Renal pelvis (tissue), 12 donors: ENCODE measurements at places on chromosomes 12 and 14.

GRCh38 chr12:49825360-49825970, 2.7 kb downstream of the NCKAP5L start:
- no peak for DNase-seq

- DNase-seq: no peak
Measured at GRCh38 chr12:104462325-104462724, 5.6 kb downstream of the CHST11 start.

DNA sequence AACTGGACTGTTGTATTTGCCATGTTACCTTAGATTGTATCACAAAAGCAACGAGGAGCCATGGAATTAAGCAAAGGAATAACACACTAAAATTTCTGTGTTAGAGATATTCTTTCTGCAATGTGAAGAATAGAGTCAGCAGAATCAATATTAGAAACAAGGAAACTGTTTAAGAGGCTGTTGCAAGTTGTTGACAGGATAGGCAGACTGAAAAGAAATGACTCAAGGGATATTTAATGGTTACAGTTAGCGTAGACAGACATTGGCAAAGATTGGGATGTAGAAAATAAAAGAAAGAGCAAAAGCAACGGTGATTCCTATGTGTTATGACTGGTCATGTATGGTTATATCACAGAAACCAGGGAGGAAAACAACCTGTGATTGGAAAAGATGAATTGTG, 299.0 kb upstream of the PPFIA2 start:
- no peak for DNase-seq

GRCh38 chr12:806200-806791, 53.9 kb downstream of the WNK1 start:
- DNase-seq: no peak

DNA sequence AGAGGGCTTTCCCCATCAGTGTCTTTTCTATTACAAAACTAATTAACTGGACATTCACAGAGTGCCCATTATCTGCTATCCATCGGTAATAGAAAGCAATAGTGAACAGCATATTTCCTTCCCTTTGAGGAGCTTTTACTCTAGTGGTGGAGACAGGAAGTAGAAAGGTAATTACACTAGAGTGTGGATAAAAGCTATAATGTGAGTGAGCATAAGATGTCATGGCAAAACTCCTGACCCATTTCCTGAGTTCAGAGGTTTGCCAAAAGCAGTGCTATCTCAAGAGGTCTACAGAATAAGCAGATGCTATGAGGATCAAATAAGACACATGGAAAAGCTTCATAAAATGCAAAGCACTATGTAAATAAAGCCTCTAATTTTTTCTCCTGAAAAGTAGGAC, 24.0 kb downstream of the TIMELESS start:
- no peak for DNase-seq

- no peak for DNase-seq
Measured at GRCh38 chr12:132056951-132057350, 87.2 kb downstream of the DDX51 start.

DNA sequence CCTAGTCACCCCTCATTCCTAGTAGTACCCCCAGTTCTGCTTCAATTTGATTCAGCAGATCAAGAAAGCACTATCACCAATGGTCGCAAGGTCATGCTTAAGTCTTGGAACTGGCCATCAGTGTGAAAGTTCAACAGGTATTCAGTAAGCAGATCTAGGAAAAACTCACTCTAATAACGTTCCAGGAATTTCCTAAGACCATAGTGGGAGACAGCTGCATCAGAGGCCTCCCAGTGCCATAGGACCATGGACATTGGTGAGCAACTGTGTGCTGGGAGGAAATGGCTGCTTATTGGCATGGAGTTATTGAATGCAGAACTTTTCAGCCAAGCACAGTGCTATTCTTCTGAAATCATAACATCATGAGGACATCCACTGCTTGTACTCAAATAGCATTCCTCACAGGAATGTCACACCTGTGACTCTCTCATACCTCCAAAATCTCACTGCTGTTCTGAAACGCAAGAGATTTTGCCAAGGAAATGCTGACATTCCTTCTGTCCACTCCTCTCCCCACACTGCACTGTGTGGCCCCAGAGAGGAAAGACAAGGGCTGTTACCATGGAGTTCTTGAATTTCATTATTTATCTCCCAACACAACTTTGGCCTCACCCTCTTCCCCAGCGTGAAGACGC, 30.9 kb upstream of the MDM2 start:
- no peak for DNase-seq

GRCh38 chr12:30936036-30936435, 9.5 kb downstream of the TSPAN11 start:
- DNase-seq: no peak

DNA sequence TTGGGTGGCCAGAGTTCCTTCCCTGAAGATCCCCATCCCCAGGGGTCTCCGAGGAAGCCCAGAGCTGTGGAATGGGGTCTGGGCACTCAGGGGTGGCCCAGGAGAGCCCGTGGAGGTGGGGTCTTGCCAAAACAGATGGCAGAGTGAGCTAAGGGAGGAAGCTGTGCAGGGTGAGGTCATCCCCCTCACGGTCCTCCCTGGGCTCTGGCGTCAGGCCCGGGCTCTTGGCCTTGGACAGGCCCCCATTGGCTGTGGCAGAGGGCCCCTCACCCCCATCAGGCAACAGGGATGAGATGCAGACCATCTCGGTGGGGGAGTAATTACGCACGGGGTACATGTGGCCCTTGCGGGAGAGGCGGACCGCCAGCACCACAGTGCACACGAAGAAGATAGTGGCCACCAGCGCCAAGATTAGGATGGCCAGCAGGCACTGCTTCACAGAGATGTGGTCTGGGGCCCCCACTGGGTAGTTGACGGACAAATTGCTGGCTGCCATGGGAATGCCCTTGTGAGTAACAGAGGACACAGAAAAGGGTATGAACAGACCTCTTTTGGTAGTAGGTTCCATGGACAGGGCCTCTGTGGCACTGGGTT, 10.7 kb downstream of the SELPLG start:
- DNase-seq: no peak

- no peak for DNase-seq
Measured at GRCh38 chr12:131124487-131125280, 171.0 kb downstream of the ADGRD1 start.

DNA sequence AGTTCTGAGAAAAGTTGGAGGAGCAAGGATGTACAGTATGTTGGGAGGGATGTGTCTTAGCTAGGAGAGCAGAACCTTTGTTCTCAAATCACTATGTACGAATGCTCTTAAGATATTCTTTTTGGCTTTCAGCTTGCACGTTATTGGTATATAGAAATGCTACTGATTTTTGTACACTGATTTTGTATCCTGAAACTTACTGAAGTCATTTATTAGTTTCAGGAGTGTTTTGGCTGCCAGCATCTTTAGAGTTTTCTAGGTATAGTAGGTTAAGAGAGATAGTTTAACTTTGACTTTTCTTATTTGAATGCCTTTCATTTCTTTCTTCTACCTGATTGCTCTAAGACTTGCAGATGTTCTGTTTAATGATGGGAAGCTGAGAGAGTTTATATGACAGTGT, 442.8 kb upstream of the FBXO33 start:
- DNase-seq: no peak

GRCh38 chr12:108333898-108334699, 5.0 kb downstream of the CMKLR1 start:
- DNase-seq: no peak

DNA sequence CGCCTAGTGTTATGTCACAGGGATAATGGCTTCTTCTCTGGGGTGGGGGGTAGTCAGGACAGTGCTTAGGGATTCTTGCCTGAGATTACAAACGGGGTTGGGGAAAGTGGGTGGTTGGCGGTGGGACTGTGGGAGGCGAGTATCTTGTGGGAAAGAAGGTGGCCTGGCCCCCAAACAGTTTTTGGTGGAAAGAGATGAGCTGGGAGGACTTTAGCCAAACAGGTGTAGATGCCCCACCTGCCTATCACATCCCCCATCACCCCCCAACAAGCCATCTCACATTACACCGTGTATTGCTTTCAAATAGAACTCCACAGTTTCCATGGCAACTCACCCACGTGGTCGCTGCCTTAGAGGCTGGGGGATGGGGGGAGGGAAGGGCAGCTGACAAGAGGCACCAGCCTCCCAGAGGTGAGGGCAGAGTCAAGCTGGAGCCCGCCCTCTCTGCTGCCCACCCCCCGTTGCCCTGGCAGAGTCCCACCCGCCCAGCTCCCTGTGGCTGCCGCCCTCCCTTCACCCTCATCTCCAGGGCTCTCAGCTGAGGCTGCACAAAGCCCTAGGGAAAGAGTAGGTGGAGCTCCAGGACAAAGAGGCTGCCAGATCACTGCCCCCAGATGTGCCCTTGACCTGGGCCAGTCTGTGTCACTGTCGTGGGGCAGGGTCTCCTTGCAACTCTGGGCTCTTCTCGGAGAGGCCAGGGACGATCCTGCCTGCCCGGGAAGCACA, 98.3 kb downstream of the LRRC74A start:
- DNase-seq: peak; percentile 93

- no peak for DNase-seq
Measured at GRCh38 chr12:110123919-110124268, 263 bp upstream of the IFT81 start.

GRCh38 chr12:62698701-62699101, 232.1 kb downstream of the MON2 start:
- no peak for DNase-seq

DNA sequence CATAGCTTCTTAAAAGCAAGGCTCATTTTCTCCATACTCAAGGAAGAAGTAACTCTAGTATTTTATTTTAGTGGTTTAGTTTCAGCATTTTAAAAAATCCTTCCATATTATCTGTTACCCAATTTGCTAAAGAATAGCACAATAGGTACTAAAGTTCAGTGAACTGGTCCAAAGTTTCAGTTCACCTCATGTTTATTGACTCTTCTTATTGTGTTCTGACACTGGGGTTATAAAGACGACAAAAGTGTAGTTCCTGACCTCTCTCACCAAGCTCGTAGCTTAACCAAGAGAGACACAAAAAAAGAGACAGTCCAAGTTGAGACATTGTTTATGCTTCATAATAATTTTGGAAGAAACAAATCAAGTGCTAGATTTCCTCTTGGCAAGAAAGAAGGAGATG, 40.8 kb upstream of the SLC38A2 start:
- no peak for DNase-seq

- DNase-seq: no peak
Measured at GRCh38 chr12:700016-700415, 36.8 kb upstream of the NINJ2 start.

DNA sequence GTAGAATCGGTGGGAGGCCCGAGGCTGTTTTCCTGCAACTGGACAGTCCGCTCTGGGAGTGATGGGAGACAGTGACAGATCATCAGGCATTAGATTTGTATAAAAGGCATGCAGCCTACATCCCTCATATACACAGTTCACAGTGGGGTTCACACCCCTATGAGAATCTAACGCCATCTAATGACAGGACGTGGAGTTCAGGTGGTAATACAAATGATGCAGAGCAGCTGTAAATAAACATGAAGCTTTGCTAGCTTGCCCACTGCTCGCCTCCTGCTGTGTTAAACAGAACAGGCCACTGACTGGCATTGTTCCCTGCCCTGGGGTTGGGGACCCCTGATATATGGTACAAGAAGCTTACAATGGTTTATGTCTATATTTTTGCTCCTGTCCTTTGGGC, 179.0 kb downstream of the LRFN5 start:
- DNase-seq: no peak

DNA sequence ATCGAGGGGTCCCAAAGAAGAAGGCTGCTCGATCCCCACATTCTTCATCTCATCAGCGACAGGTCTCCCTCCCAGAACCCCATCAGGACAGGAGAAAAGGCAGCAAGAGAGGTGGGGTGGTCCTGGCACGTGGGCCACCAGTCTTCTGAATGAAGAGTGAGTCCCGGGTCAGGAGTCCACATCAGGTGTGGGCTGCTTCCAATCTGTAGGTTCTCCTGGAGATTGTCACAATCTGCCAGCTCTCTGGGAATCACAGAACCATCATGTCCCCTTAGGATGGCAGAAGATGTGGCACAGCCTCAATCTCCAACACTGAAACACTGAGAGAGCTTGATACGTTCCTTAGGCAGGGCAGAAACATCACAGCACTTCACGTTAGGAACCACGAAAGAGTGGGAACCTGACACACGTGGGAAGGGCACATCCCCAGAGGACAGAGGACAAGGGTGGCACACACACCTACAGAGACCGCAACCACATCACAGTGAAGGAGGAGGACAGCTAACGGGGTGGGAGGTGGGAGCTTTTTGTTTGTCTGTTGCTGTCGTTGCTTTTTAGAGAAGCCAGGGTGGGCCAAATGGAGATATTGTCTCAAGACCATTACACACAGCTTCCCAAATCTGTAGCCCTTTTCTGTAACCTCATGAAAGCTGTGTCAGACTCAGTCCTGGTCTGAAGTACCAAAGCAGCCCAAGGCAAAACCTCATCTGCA, 284.5 kb downstream of the DPF3 start:
- no peak for DNase-seq

- DNase-seq: no peak
Measured at GRCh38 chr14:100684154-100684553, 42.5 kb upstream of the DLK1 start.

- DNase-seq: no peak
Measured at GRCh38 chr14:21721504-21721903, 47.9 kb upstream of the OR4E1 start.

GRCh38 chr14:37709419-37710195, 114.2 kb downstream of the TTC6 start:
- DNase-seq: no peak

- DNase-seq: no peak
Measured at GRCh38 chr12:86837246-86837645, 581.1 kb upstream of the MGAT4C start.

- DNase-seq: no peak
Measured at GRCh38 chr12:46237371-46238045, 31.3 kb downstream of the SLC38A1 start.

- DNase-seq: no peak
Measured at GRCh38 chr12:6834254-6834653, 6.0 kb downstream of the P3H3 start.

- DNase-seq: no peak
Measured at GRCh38 chr14:73786636-73787485, 64.8 kb upstream of the PTGR2 start.

DNA sequence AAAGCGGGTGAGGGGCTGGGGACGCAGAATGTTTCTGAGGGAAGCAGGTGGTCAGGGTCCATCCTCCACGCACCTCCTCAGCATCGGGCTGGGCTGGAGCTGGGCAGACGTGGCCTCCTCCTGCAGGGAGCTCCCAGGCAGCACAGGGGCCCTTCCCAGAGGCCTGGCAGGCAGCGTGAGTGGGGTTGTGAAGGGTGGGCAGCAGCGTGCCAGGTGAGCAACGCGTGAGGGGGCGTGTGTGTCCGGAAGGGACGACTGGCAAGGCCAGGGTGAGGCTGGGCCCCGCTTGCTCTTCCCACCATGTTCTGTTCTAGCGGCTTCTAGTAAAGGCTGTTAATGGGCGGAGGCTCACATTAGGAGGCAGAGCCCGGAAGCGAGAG, 17.1 kb downstream of the ANKRD9 start:
- no peak for DNase-seq

- no peak for DNase-seq
Measured at GRCh38 chr12:6306599-6307220, 3.8 kb upstream of the PLEKHG6 start.
